ENCODE measurements at places on chromosomes 16 and 17.

DNA sequence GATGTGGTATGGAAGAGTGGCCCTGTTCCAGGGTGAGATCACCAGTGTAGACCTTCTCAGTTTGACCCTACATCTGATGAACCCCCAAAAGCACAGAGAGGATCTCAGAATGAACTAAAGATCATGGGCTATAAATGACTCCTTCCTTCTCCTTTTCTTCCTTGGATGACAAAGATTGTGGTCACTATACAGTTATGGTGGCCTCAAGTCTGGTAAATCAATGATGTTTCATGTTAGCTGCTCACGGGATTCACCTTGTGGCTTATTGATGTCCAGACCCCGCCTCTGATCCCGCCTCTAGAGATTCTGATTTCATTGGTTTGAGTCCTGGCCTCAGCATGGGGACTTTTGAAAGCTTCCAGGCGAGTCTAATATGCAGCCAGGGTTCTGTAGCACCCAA, 112.2 kb downstream of the PITPNC1 start:
- no peak for DNase-seq

DNA sequence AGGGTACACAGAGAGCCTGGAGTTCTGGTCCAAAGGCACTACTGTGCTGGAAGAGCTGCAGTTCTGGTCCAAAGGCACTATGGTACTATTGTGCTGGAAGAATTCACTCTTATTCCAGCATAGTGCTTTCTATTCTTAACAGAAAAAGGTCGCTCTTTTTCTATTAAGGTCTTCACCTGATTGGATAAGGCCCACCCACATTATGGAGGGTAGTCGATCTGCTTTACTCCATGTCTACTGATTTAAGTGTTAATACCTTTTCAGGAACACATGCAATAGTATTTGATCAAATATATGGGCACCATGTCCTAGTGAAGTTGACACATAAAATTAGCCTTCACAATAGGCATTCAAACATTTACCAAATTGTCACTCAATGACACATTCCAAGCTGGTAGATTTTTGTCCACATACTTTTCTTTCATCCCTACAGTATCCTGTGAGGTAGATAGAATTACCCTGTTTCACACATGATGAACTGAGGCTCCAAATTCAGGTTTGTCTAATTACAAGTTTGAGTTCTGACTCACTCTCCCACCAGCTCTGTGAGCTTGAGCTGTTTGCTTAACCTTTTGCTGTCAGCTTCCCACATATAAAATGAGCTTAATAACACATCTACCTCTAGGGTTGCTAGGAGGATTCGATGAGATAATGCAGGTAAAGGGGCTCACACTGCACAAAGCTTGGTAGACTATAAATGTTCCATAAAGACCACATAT, 129.9 kb downstream of the AIPL1 start:
- DNase-seq = no peak

- DNase-seq = peak; percentile 48
These were observed 91.8 kb downstream of the RGS9 start for GRCh38 chr17:65228734-65229620.

GRCh38 chr16:2341456-2342447, 1.2 kb upstream of the ABCA3 start:
- no peak for DNase-seq

DNA sequence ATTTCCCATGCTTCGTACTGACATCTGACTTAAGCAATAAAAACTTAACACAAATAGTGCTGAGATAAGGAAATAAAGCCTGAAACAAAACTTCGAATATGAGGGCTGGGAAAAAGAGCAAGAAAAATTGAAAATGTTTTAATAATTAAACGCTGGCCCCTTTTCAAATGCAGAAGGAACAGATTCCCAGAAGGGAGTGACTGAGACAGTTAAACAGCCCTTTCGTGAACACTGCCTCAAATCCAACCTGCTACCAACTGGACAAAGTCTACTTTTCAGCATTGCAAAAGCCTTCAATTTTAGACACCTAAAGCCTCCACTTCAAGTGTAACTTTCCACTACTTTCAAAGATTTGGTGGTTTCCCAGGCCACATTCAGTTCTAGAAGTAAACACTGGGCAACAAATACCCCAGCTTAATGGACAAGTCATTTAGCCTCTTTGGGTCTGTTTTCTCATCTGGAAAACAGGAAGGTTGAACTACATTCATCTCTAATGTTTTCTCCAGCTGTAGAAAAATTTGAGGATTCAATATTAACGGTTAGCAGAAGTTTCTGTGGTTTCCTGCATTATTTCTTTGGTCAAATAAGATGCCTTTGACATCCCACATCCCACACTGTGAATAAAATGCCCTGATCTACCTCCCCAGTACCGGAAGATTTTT, 11.8 kb downstream of the RFFL start:
- DNase-seq = no peak

DNA sequence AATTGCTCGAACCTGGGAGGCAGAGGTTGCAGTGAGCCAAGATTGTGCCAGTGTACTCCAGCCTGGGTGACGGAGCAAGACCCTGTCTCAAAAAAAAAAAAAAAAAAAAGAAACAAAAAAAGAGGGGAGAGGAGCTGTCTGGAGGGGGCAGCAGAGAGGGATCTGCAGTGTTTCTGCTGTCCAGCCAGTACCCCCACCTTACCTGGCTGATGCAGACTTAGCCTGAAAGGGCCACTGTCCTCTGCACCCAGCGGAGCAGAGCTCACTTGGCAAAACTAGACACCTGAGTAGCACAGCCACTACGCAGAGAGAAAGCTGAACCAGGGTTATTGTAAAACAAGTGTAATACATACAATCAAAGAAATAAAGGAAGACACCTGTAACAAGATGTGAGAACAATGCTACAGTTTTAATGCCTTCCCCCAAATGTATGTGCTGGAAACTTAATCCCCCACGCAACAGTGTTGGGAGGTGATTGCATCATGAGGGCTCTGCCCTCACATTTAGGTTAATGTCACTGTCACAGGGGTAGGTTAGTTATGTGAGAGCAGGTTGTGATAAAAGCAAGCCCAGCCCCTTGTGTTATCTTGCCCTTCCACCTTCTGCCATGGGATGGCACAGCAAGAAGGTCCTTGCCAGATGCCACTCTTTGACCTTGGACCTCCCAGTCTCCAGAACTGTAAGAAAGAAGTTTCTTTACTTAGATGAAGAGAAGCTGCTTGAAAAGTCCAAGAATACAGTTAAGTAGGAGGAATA, 211.2 kb downstream of the RPTOR start:
- DNase-seq = no peak

DNA sequence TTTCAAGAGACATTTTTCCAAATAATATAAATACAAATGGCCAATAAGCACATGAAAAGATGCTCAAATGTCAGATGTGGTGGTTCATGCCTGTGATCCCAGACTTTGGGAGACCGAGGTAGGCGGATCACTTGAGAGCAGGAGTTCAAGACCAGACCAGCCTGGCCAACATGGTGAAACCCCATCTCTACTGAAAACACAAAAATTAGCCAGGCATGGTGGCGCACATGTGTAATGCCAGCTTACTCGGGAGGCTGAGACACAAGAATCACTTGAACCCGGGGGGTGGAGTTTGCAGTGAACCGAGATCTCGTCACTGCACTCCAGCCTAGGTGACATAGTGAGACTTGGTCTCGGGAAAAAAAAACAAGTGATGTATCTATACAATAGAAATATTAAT, 2.9 kb upstream of the GALK1 start:
- no peak for DNase-seq

- DNase-seq = no peak
These were observed 14.5 kb upstream of the PITPNM3 start for GRCh38 chr17:6570731-6571451.

- DNase-seq = no peak
These were observed 34.7 kb downstream of the YPEL2 start for GRCh38 chr17:59366040-59366757.

DNA sequence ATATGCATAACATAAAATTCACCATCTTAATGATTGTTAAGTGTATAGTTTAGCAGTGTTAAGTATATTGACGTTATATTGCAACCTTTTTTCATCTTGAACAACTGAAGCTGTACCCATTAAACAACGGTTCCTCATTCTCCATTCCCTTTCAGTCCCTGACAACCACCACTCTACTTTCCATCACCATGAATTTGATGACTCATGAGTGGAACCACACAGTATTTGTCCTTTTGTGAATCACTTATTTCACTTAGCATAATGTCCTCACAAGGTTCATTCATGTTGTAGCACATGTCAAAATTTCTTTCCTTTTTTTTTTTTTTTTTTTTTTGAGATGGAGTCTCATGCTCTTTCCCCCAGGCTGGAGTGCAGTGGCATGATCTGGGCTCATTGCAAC, 46.0 kb downstream of the HOXB1 start:
- no peak for DNase-seq

DNA sequence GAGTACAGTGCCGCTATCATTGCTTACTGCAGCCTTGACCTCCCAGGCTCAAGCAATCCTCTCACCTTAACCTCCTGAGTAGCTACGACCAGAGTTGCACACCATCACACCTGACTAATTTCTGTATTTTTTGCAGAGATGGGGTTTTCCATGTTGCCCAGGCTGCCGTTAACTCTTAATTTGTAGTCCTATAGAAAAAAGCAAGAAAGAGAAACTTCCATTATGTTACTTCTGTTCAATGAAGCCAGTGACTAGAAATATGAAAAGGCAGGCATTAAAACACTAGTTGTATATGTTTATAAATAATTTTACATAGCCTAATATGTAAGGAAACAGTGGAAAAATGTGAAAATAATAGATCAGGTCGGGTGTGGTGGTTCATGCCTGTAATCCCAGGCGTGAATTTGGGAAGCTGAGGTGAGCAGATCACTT, 9.7 kb downstream of the RAD51C start:
- no peak for DNase-seq

DNA sequence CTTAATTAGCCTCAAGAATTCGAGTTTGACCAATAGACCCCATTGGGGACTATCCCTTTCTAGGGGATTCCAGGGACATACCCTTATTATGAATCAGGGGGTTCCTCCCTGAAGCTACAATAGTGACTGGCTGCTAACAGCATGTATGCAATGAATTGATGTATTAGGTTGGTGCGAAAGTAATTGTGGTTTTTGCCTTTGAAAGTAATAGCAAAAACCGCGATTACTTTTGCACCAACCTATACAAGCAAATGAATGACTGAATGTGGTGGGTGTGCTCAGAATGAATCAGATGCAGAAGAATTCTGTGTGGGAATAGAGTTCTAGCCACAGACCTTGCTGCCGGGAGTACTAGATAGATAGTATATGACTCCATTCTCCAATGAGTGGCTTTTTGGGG, 76.7 kb downstream of the HLF start:
- no peak for DNase-seq

GRCh38 chr17:40032322-40033320, 17.4 kb downstream of the CSF3 start:
- DNase-seq = no peak

GRCh38 chr16:1474082-1474795, 589 bp downstream of the CLCN7 start:
- no peak for DNase-seq

DNA sequence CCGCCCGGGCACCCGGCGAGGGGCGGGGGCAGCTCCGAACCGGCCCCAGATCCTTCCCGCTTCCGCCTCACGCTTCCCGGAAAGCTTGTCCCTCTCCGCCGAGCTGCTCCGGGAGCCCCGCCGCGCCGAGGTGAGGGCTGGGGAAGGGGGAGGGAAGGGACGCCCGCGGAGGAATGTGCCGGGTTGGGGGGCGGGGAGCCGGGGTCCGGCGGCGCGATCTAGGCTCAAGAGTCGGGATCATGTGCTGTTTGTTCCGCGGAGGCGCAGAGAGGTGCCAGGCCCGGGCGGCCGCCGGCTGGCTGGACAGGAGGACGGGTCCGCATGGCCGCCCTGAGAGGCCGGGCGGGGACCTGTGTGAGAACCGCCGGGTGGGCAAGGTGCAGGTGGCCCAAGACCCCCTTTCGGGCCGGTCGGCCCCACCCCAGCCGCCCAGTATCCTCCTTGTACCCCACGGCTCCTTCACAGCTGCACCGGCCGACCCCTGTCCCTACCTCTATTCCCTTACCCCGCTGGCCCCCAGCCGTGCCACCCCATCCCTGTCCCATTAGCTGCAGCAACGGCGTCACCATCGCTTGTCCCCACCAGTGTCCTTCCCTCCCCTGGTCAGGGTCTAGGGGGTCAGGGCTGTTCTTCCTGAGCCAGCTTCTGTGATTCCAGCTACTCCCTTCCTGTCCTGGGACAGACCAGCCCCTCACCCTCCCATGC, 429 bp downstream of the KIF1C start:
- DNase-seq = no peak

- DNase-seq = no peak
These were observed 22.1 kb downstream of the NSMCE1 start for GRCh38 chr16:27246439-27246838.

DNA sequence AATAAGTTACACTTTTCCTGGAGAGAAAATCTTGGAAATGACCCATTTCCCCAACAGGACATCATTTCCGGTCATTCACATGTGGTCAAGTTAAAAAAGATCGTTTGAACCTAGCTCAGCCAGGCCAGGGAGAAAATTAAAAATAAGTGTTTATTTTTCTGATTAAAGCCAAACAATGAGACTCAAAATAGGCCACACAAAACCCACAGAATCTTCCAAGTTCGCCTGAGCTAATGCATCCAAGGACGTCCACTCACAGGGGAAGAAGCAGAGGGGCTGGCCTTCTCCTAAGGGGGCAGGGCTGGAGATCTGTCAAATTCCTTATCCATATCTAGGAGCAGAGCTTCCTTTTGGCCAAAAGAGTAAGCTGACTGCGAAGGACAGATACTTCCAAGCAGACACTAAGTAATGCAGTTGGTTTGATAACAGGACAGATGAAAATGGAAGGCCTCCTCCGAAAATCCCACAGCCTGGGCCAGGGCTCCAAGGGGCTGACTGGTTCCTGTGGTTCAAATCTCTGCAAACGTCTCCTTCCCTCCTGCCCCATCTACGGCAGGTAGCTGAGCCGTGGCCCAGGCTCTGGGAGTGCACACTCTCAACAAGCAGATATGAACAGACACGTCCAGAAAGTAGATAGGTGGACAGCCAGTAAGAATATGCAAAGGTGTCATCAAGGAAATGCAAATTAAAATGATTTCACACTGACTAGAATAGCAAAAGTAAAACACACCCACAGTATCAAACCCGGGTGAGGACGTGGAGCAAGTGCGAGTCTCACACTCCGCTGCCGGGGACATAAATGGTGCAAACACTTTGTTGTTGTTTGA, 98.5 kb downstream of the MRM3 start:
- no peak for DNase-seq

GRCh38 chr16:88558457-88559442, 11.5 kb upstream of the ZC3H18 start:
- DNase-seq = no peak

Measured in activated CD4-positive, alpha-beta T cell treated with anti-CD3 and anti-CD28 coated beads, Interleukin-2, amount 10 ng/mL, durations not matched to agents 7 days and 5 days (primary cell).